Stimulated activated CD4-positive, alpha-beta T cell treated with anti-CD3 and anti-CD28 coated beads, Interleukin-1b, Interleukin-23, amount 100 ng/mL, for 24 hours (primary cell): ENCODE measurements at places on chromosomes 7 and 10.

DNA sequence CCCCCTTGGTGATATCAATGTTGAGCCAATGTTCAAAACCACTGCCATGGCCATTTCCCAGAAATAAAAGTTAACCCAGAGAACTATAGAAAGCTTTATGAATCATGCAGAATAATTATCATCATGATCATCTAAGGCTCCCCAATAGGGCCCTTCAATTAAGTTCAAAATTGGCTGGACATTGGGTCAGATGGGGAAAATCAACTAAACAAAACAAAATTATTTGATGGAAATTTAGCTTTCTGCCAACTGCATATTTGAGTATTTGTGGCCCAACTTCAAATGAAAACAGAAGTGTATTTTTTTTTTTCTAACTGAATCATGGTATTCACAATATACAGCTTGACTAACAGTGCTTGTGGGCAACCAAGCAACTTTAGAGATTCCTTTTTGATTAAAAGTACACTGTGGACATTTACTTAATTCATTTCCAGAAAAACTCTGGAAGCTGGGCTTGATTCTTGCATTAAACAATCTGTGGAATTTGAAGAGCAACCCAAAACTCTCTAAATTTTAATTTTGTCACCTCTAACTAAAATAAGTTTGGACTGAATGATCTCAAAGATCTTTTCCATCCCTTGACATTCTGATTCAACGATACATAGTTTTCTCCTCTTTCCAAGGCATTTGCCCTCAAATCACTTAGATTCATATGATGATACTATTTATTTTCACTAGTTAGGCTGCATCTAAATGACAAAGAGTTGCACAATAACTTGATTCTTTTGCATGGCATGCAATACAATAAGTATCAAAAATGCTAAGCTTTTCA is 203.2 kb downstream of the AHR start:
- no peak for DNase-seq

GRCh38 chr7:45882465-45882810 is 5.8 kb upstream of the IGFBP1 start:
- DNase-seq, result no peak

DNA sequence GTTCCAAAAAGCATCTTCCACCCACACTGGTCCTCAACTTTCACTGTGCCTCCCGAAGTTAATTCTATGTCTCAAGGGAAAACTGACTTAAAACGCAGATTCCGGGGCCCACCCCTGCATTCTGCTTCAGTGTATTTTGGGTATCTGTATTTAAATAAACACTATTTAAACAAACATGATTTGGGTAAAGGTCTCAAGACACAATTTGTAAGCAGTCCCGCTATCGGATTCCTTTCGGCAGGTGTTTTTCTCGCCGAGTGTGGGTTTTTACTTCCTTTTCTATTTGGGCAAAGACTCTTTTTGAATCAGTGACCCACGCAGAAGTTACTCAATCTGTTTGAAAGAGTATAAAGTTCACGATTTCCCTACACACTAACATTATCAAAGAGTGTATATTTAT is 1.2 kb downstream of the PDIA4 start:
- DNase-seq, result no peak

DNA sequence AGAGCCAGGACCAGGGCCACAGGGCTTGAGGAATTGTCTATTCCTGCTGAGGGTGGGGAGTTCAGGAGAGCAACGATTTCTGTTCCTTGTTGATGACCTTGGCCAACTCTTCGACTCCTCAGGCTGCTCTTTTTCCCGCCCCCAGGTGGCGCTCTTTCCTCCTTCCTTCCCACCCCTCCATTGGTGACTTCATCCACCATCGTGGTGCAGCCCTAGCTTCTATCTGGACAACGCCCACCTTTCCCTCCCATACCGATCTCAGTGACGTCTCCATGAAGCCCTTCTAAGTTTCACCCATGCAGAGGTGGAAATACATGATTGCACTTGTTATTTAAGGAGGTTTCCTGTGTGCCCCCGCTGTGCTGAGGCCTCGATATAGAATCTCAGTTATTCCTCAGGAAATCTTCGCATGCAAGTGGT is 22.1 kb upstream of the CARD11 start:
- no peak for DNase-seq

DNA sequence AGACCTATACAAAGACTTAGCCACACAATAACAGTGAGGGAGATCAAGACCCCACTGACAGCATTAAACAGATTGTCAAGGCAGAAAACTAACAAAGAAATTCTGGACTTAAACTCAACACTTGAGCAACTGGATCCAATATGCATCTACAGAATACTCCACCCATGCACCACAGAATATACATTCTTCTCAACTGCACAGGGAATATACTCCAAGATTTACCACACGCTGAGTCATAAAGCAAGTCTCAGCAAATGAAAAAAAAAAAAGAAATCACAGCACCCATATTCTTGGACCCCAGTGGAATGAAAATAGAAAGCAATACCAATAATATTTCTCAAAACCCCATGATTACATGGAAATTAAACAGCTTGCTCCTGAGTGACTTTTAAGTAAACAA is 680.2 kb downstream of the PCDH15 start:
- DNase-seq, result no peak

- DNase-seq, result no peak
Observed at GRCh38 chr7:117212969-117213877, 109.6 kb downstream of the WNT2 start.

DNA sequence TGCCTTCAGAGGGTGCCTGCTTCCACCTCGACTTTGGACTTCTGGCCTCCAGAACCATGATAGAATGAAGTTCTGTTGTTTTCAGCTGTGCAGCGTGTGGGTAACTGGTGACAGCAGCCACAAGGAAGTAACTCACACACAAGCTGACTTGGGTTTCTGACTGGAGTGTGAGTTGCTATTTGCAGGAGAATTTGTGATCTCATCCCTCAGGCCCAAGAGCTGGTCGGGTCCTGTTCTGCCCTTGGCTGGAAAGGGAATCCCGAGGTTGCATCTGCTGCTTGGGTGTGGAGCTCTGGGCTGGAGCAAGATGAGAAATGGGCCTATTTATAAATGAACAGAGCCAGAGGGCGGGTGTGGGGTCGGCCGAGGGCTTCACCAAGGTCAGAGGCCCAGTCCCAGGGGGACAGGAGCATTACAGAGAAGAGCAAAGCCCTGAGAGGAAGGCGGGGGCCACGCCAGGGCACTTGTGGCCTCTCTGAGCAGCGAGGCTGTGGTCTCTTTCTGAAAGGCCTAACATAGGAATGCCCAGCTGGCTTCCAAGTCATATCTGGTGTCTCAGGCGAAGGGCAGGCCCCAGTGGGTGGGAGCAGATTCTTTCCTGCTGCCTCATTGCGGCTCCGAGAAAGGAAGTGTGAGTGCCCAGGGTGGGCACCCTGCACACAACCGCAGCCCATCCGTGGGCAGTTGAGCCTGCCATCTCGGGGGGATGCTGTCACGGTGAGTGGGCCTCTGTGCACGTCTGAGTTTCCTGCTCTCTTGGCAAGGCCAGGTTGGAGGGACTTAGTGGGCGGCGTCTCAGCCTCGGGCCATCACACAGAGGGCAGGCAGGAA is 26.5 kb upstream of the C10orf71 start:
- no peak for DNase-seq

- DNase-seq, result no peak
Observed at GRCh38 chr10:125257521-125258108, 97.3 kb upstream of the CTBP2 start.

GRCh38 chr7:54781134-54781920 is 22.3 kb upstream of the SEC61G start:
- no peak for DNase-seq
